Stimulated activated CD4-positive, alpha-beta T cell treated with anti-CD3 and anti-CD28 coated beads, Interleukin-1b, Interleukin-23, amount 100 ng/mL, for 48 hours (primary cell): ENCODE measurements at places on chromosomes 12 and 14.

- no peak for DNase-seq
These were observed 18.6 kb downstream of the CSRP2 start for GRCh38 chr12:76860256-76860655.

- DNase-seq = no peak
These were observed 10.4 kb downstream of the POLE2 start for GRCh38 chr14:49677643-49678042.

GRCh38 chr12:47742253-47742825, 16.3 kb downstream of the RAPGEF3 start:
- peak; percentile 72 for DNase-seq

- DNase-seq = no peak
These were observed 155.9 kb downstream of the KCNH5 start for GRCh38 chr14:62889364-62889763.

GRCh38 chr14:76774821-76775694, 13.8 kb downstream of the VASH1 start:
- no peak for DNase-seq

- DNase-seq = no peak
These were observed 16.1 kb upstream of the P2RX7 start for GRCh38 chr12:121116318-121117225.

GRCh38 chr14:44880791-44881190, 81.0 kb downstream of the KLHL28 start:
- no peak for DNase-seq

GRCh38 chr12:26272851-26273250, 77.5 kb downstream of the SSPN start:
- no peak for DNase-seq

- no peak for DNase-seq
These were observed 176.1 kb downstream of the FUT8 start for GRCh38 chr14:65588426-65589140.

- DNase-seq = peak; percentile 42
These were observed 14.5 kb upstream of the PWP1 start for GRCh38 chr12:107670999-107671643.

DNA sequence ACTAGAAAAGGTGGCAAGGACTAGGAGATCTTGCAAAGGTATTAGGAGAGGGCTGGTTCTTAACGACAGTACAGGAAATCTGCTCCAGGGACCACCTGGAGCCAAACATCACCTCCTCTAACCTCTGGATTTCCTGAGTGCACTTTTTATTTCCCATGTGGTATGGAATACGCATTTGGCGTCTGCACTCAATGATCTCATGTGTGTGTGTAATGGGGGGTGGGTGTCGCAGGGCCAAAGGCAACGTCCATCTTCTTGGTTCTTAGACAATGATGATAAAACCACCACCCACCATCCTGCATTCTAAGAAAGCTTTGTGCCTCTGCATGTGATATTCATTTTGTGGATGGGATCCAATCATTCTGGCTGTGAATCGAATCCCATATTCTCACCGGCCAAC, 68.8 kb downstream of the CLMN start:
- DNase-seq = no peak

- DNase-seq = peak; percentile 68
These were observed 1.2 kb upstream of the AMIGO2 start for GRCh38 chr12:47080725-47081502.

- DNase-seq = no peak
These were observed 245.2 kb upstream of the PLEKHG7 start for GRCh38 chr12:92457458-92458180.

DNA sequence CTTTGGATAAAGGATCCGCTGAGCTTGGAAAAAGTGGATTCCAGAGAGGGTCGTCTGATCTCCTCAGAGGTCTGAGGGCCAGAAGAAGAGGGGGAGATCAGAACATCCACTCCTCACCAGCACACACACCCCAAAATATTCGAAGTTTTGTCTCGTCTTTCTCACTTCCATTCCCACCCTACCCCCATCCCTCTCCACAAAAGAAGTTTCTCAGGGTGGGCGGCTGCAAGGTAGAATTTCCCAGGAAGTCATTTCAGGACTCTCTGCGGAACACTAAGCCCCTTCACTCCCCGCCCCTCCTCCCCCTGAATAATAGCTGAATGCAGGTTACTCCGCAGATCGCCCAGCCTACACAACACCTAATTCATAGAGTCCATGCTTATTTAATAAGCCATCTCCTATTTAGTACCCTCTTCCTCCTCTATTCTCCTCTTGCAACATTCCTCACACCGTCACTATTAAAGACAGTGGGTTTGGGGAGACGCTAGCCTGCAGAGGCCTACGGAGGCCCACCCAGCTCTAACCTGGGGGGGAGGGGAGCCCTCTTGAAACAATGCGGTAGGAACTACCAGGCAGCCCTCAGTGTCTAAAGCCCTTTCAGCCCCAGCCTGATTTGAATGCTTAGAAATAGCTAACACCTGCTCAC, 649 bp upstream of the SALL2 start:
- no peak for DNase-seq

GRCh38 chr14:44767646-44768173, 194.0 kb downstream of the KLHL28 start:
- no peak for DNase-seq

DNA sequence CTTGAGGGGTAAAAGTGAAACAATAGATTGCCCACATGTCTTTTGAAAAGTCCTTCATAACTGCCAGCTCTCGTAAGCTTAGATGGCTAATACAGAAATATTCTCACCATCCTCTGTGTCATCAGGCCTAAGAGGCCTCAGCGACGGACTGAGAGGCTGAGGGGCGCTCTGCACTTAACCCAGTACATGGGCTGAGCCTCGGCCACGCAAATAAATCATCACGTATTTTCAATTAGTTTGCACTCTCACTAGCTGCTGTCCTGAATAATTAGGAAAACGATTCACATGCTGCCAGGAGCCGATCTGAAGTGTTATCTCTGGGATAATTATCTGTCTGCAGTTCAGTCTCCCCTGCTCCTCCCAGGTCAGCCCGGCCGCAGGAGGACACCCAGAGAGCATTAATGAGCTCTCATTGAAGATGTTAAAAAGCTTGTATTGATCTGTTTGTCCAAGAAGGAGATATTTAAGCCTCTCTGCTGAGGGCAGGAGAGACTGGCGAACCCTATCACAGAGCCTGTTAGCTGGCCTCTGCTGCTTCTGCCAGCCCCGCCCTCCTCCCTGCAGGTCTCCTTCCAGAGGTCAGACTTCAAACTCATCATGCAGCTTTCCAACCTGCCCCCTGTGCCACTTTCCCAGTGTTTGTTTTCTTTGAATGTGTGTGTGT, 1051.3 kb downstream of the VRK1 start:
- no peak for DNase-seq

DNA sequence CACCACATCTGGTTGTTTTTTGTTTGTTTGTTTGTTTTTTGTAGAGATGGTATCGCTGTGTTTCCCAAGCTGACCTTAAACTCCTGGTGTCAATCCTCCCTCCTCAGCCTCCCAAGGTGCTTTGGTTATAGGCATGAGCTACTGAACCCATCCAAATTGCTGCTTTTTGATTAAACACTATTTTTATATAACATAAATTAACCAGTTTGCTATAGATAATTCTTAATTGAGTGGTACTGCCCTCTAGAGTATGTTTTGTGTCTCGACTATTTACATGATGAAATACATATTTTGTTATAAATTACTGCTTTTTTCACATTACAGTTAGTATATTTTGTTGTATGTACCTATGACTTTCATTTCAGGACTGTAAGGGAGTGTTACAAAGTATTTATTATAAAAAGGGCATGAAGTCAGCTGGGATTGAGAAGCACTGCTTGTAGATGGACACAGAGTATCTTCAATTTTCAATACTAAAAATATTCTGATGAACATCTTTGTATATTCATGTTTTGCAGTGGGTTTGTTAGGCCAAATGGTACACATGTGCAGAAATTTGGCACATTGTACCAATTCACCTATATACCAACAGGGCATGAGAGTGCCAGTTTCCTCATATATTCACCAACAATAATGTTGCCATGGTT, 14.9 kb upstream of the SCAF11 start:
- DNase-seq = no peak

GRCh38 chr12:55755246-55755645, 12.3 kb downstream of the GDF11 start:
- no peak for DNase-seq

GRCh38 chr14:83556065-83556464, 1973.9 kb upstream of the FLRT2 start:
- no peak for DNase-seq

DNA sequence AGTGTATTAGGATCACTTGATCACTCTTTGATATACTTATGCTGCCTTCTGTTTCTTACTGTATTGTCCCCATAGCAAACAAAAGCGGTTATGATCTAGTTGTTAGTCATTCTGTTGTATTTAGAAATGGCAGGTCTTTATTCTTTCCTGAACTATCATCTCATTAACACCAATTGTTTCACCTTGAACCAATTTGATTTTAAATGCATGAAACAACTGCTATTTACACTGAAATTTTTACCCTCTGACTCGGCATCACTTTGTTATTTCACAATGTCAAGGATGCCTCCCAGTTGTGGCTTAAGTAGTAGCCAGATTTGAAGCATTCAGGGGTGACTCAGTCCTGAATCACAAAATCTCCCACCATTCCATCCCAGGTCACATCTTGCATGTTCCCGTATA, 303.5 kb downstream of the EGLN3 start:
- no peak for DNase-seq

- peak; percentile 60 for DNase-seq
These were observed 73.7 kb downstream of the BBS10 start for GRCh38 chr12:76274420-76275083.

DNA sequence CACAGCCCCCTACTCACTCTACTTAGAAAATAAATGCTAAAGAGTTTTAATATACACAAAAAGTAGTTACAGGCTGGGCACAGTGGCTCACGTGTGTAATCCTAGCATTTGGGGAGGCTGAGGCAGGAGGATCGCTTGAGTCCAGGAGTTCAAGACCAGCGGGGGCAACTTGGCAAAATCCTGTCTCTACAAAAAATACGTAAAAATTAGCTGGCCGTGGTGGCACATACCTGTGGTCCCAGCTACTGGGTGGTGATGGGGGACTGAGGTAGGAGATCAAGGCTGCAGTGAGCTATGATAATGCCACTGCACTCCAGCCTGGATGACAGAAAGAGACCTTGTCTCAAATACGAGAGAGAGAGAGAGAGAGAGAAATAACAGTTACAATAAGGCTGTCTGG, 9.9 kb upstream of the DYNC1H1 start:
- DNase-seq = no peak

DNA sequence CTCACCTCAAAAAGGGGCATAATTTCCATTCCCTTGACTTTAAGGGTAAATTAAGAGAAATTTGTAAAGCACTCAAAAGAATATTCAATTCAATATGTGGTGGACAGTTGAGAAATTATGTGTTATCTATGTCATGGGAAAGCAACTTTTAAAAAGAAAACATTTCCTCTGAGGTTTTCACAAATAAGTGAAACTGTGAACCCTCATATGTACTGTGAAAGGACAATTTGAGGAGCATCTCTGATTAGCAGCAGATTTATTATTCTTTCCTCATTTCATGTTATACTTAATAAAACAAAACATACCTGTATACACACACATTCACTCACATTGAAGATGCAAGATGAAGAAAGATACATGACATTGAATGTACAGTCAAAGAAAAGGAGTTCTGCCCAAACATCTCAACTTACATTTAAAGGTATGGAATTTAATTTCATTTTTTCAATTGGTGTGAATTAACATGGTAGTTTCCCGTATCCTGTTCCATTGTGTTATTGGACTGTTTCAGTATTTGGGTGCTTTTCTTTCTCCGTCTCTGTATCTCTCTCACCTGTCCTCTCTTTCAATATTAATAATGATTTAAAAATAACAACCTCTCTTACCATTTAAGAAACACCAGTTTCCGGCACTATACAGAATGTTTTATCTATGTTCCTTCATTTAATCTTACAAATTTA, at the start of gene KLRF1:
TSS of gene KLRF1 (plus strand) at position 273 of the 680 bp plus-strand sequence. CDS start at position 337, 64 bp downstream.
- DNase-seq = no peak

DNA sequence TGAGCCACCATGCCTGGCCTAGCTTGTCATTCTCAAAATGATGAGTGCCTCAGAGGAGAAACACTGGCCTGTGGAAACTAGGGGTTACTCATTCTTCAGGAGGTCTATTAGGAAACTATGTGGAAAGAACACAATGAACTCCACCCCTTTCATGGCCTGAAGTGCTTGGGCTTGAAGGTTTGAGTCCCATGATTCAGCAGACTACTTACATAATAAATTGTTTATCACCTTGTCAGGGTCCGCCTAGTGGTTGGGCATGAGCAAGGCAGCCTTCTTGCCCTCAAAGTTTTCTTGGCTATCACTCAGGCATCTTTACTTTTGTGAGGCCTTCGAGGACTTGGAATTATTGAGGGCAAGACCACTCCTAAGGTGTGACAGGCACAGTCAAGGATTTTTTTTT, 251.2 kb downstream of the ACSS3 start:
- no peak for DNase-seq
